ENCODE measurements at places on chromosomes 6 and 20.

GRCh38 chr6:43076464-43077332 lies 584 bp downstream of the PTK7 start:
- DNase-seq = peak; percentile 71

DNA sequence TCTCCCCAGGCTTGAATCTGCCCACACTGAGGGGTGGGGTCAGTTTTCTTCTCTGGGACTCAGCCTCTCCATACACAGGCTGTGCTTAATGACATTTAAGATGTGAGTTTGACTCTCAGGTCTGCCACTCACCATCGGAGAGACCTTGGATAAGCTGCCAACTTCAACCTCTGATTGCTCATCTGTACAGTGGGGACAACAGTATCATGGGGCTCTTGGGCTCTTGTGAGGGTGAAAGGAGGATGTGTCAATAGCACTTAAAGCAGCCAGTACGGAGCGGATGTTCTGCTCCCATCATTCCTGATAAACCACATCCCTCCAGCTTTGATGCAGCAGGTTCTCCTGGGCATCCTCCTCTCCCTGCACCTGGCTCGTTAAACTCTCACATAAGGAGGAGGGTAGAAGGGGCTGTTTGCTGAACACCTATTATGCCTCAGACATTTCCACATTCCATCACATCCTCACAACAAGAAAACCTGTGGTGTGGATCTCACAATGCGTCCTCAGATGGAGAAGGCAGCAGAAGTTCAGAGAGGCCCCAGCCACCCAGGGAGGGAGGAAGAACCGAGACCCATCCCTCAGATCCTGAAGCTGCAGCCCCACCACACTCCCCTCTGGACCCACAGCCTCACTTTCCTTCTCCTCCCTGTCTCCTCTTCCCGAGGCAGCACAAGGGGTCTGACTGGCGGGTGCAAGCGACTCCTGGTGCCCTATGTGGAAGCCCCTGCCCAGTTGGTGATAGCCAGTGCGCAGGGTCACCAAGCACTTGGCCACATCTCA lies 1.9 kb upstream of the PDYN start:
- no peak for DNase-seq

GRCh38 chr6:158255275-158255988 lies 56.8 kb upstream of the TULP4 start:
- no peak for DNase-seq

GRCh38 chr6:14656078-14656521 lies 538.5 kb downstream of the CD83 start:
- DNase-seq = no peak

GRCh38 chr6:24951811-24952299 lies 16.1 kb upstream of the RIPOR2 start:
- no peak for DNase-seq

- DNase-seq = no peak
Measured at GRCh38 chr6:138948546-138949179, 39.4 kb downstream of the REPS1 start.

GRCh38 chr20:37947943-37948342 lies 45.0 kb downstream of the VSTM2L start:
- DNase-seq = no peak

GRCh38 chr20:17534077-17534476 lies 2.9 kb upstream of the BFSP1 start:
- no peak for DNase-seq

DNA sequence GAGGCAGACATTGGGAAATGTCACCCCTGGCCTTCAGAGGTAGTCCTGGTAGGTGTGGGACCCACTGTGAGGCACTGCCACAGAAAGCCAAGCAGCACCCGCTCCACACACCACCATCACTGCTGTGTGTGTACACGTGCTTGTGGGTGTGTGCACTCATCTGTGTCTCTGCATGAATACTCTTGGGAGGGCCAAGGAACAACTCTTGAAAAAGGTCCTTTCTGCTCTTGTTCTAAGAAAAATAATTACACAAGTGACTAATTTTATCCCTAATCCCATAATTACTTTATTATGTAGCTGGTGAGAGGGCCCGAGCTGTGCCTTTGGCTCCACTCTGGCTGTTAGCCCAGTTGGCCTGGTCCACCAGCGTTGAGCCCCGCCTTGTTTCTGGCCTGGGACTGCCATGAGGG lies 21.7 kb upstream of the EPB41L1 start:
- DNase-seq = no peak

- no peak for DNase-seq
Measured at GRCh38 chr6:84016029-84016428, 17.5 kb upstream of the MRAP2 start.

DNA sequence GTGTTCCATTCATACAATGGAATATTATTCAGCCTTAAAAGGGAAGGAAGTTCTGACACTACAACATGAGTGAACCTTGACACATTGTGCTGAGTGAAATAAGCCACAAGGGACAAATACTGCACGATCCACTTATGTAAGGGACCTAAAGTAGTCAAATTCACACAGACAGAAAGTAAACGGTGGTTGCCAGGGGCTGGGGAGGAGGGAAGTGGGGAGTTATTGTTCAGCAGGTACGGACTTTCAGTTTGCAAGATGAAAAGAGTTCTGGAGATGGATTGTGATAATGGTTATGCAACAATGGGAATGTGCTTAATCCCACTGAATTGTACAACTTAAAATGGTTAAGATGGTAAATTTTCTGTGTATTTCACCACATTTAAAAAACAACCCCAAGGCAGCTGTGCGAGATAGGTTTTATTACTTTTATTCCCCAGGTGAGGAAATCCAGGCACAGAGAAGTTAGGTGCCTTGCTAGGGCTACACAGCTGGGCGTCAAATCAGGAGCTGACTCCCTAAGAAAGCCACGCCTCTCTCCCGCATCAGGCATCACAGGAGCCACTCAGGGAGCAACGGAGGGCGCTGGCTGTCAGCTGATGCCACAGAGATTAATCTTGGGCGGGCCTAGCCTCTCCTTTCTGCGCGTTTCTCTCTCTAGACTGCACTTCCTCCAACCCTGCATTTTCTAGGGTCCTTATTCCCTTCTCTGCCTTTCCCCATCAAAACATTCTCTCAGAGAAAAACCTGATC lies 9.3 kb upstream of the TRAF3IP2 start:
- peak; percentile 85 for DNase-seq

- DNase-seq = no peak
Measured at GRCh38 chr6:137357263-137357947, 136.8 kb downstream of the OLIG3 start.

DNA sequence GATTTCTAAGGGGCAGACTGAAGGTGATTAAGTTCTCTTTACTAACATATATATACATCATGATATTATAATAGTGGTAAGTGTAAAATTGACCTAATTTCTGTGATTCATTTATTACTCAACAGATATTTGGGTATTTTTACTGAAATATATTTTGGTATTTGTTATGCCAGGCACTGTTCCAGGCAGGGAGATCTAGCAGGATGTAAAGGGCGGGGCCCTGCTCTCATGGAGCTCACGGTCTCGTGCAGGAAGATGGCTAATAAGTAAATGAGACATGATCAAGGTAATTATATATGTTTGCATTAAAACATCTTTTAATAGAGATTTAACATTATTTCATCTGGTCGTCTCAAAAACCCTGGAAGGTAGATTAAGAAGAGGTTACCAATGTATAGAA lies 27.7 kb downstream of the FAM50B start:
- no peak for DNase-seq

DNA sequence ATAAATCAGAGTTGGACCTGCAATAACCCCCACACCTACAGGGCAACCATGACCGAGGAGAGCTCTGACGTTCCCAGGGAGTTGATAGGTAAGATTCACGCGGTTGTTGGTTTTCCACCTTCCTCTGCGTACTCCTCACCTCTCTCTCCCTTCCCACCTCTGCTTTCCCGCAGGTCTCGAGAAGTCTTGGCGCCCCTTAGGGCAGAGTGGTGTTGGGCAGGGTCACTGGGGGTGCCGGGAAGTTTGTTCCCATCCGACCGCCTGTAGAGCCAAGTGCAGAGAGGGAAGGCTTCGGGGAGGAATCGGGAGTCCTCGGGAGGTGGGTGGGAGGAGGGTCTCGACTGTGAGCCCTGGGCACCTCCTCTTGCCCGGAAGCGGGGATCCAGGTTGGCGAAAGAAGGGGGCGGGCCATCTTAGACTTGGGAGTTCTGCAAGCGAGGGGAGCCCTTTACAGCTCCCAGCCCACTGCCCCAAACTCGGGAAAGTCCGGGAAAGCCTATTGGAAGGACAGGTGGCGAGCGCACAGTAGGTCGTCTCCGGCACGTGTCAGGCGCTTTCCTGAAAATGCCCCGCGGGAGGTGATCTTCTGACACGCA lies 672 bp downstream of the CARMIL1 start:
- DNase-seq = no peak

DNA sequence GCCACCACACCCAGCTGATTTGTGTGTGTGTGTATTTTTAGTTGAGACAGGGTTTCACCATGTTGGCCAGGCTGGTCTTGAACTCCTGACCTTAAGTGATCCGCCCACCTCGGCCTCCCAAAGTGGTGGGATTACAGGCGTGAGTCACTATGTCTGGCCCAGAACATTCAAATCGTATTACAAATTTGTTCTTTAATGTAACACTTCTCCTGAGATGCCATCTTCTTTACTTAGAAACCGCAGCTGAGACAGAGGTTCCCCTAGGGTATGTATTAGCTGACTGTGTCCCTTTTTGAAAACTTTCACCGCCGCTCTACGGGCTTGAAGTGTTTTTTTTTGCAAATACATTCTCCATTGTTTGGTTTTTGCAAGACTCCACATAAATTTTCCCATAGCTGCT lies 62.6 kb downstream of the TOX2 start:
- no peak for DNase-seq

- DNase-seq = no peak
Measured at GRCh38 chr6:20434766-20435165, 33.1 kb downstream of the E2F3 start.

DNA sequence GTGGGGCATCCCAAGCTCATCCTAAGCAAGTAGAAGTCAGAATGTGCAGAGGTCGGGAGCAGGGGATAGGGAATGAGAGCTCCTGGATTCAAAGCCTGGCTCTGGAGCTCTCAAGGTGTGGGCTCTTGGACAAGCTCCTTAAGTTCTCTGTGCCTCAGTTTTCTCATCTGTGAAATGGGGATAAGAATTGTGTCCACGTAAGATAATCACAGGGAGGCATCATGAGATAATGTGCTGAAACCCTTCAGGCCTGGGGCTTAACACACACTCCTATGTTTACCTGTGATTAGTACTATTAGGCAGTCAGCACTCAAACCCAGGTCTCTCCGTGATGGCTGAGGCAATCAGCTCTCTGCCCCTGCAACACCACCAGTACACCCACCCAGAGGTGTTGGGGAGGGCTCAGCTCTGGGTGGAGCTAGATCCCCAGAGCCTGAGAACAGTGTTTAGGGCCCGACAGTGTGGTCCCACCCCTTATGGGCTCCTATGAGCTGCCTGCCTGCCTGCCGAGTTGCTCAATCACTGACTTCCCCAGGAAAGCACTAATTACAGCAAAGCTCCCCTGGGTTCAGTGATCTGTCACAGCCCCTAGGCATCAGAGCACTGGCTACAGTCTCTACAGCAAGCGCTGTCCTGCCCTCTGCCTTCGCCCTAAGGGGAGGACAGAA lies 6.3 kb upstream of the SIRPA start:
- peak; percentile 39 for DNase-seq

DNA sequence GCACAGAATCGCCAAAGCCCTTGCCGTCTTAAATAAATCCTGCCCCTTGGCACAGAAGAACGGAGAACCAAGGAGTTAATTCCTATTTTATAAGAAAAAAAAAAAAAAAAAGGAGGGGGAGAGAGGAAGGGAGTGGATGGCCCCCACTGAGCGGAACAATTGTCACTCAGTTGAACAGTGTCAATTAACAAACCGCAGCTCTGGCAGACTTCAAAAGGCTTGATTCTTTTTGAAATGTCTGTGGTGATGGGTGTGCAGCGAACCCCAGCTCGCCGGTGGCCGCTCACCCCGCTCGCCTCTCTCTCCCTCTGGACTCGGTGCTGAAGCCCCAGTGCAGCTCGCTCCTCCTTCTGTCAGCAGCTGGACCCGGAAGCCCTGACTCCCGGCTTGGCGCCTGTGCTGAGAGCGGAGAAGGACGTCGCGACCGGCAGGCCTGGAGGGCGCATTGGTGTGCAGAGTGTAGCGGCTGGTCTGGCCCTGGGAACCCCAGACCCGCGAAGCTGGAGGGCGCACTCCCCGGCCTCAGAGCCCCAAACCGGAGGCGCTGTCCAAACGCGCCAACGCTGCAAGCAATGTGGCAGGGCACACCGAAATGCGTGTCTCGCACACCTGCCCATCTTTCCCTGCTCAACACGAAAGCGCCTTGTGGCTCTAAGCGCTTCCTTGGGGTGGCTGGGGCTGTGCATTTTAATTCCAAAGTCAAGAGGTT lies 3.4 kb downstream of the LINC00237 start:
- no peak for DNase-seq

GRCh38 chr6:112178846-112179245 lies 75.5 kb downstream of the LAMA4 start:
- DNase-seq = no peak

DNA sequence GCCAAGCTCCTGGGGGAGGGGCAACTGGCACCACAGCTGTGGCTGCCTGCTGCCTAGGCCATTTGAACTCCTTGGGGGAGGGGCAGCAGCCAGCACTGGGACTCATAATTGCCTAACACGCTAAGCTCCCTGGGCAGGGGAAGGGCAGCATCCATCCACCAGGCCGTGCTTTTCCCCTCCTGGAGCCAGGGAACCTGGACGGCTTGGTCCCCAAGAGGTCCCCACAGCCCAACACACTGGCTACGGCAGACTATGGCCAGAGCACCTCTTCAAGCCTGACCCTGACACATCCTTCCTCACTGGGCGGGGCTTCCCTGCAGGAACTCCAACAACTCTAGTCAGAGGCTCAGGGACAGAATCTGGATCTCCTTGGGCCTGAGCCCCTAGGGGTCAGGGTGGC lies 269.4 kb downstream of the RNF144B start:
- DNase-seq = no peak

GRCh38 chr6:151228788-151229400 lies 10.9 kb upstream of the AKAP12 start:
- no peak for DNase-seq

DNA sequence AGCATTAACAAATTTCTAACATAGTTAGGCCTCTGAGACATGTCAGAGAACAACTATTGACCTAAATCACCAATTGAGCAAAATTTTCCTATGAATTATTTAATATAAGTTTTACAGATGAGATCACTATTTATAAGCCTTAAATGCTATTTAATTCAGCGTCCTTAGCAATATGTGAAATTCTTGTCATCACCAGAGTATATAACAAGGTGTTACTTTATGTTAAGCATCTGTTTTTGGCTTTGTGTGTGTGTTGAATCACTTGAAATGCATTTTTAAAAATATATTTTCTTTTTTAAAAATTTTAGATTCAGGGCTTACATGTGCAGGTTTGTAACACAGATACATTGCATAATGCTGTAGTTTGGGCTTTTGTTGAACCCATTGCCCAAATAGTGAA lies 794.1 kb downstream of the EYS start:
- DNase-seq = no peak

GRCh38 chr6:82035526-82035925 lies 212.0 kb downstream of the IBTK start:
- DNase-seq = no peak

- DNase-seq = no peak
Measured at GRCh38 chr6:90691823-90692222, 105.0 kb upstream of the MAP3K7 start.

- DNase-seq = no peak
Measured at GRCh38 chr6:112413780-112414179, 66.7 kb downstream of the RFPL4B start.
